NCI-H2171 (cell line): ENCODE measurements at places on chromosomes 7 and 10.

- no peak for DNase-seq
Observed at GRCh38 chr10:24718031-24718855, 5.4 kb downstream of the ARHGAP21 start.

GRCh38 chr10:4902571-4903011, 60.6 kb upstream of the AKR1C1 start:
- DNase-seq, result no peak

GRCh38 chr10:59753267-59753666, at the start of gene MRLN:
Gene MRLN, minus strand, starts transcription at chr10:59753455.
- DNase-seq, result peak; percentile 68

DNA sequence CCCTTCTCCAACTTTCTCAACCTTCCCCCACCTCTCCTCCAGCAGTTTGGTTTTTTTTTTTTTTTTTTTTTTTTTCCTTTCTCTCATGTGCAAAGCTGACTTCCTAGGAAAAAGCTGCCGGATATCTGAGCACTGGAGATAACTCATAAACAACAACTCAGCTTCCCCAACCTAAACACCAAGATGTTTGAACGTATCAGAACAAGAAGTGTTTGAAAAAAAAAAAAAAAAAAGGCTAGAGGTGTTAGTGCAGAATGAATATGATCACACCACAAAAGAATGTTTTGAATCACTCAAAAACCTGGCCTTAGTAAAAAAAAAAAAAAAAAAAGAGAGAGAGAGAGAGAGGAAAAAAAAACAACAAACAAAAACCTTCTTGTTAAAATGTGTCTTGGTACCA, 11.2 kb downstream of the GATA3 start:
- DNase-seq, result no peak

DNA sequence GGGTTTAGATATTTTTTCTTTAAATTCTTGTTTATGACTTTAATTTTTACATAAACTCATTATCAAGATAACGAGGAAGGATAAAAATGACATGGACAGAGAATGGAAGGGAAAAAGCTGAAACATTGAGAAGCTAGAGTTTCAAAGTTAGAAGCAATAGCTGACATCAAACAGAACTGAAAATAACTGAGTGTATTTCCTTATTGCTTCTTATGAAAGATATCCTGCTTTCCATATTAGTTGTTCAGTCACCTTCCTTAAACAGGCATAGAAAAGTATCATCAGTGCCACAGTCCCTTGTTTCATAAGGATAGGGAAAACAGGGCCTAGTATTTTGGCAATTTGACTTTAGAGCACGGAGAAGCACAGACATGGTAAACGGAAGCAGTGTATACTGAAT, 460.5 kb upstream of the GHITM start:
- no peak for DNase-seq

- no peak for DNase-seq
Observed at GRCh38 chr10:33117816-33118215, 159.8 kb upstream of the ITGB1 start.

- DNase-seq, result no peak
Observed at GRCh38 chr7:78395298-78396036, 596.9 kb downstream of the PHTF2 start.

- no peak for DNase-seq
Observed at GRCh38 chr7:22277375-22277774, 79.6 kb downstream of the RAPGEF5 start.

GRCh38 chr10:2933924-2934323, 133.4 kb upstream of the PFKP start:
- no peak for DNase-seq

- DNase-seq, result no peak
Observed at GRCh38 chr7:66886152-66886551, 34.9 kb upstream of the TMEM248 start.

DNA sequence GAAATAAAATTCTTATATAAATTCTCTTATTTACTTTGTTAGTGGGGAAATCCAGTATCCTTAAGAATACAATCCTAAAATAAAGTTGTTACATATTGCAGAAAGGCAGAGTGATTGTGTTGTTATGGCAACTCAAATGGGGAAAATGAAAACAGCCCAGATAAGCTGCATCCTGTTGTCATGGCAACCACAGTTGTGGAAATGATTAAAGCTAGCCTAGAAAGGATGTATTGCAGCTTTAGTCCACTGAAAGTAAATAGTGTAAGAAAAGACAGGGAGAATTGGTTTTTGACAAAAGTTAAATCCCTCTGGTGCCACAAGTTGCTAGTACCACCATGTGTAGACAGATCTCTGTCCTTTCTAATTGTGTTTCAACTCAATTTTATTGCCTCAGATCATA, 43.2 kb downstream of the BTRC start:
- no peak for DNase-seq

DNA sequence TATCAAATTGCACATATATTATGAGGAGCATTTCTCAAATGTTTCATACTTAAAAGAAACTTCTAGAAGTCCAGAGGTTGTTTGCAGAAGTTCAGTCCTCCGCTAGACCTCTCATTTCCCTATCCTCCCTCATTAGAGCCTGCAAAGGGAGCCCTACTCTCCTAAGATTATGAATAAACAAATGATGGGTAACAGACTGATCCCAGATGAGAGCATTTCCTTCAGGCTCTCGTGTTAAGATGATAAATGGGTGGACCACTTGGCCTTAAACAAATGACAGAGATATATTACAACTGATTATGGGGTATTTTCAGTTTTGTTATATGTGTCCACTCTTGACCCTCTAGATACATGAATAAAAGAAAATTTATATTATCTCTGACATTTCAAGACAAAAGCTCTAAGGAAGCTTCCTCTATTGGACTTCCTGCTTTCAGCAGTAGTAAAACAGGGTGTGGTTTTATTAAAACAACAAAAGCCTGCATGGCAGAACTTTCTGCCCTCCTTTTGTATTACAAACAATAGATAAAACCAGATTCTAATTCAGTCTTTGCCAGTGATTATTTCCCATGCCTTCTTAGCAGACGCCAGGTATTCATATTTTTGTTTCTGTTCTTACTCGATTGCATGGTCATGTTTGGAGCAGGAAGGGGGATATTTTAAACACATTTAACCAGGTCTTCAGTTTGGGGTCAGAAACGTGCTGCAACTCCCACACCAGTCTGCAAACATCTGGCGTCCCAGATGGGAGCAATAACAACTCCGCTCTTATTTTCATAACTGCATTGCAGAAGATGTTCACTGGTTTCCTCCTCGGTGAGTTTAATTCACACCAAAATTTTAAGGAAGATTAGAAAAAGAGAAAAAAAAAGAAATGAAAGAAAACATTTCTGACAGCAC, 52.4 kb upstream of the FAM204A start:
- peak; percentile 6 for DNase-seq

DNA sequence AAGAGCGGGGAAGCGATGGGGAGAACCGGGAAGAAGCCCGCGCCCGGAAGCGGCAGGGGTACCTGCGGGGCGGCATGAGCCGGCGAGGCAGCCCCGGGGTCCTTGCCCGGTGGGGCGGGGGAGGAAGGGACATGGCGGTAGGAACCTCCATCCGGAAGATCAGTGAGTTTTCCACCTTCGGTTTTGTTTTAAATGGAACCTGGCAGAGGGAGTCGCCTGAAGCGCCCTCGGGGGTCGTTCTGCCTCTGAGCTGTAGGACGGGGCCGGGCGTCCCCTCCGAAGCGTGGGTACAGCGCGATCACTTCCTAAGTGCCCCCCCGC, 471 bp downstream of the PFKP start:
- no peak for DNase-seq

- DNase-seq, result no peak
Observed at GRCh38 chr7:77313085-77313484, 103.1 kb downstream of the GSAP start.

DNA sequence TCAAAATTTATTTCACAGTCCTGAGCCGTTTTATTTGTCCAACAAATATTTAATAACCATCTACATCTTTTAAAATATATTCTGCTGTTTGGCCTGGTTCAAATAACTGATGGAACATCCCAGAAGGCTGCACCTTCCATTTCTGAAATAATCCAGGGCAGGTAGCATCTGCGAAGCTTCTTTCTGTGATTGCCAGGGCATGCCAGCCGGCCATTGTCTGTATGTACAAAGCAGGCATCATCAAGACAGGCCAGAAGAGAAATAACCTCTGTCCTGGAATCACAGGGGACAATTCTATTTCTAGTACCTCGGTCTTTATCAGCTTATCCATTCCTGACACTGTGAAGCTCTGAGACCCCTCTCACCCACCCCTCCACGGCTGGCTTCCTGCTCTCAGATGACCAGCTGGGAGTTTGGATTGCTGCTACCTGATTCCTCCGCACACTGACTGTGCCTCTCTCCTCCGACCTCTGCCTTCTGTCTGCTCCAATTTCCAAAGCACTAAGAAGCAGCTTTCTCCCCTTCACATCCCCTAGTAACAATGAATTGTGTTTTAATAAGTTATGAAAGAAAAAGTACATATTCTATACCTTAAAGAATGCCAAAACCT, 8.0 kb downstream of the DGKI start:
- no peak for DNase-seq
